ENCODE measurements at places on chromosomes 12 and 14.

GRCh38 chr12:119308708-119309456 lies 25.6 kb upstream of the CCDC60 start:
- H3K36me3 ChIP-seq, result no peaks in the 10 kb centered on the region
- DNase-seq, result no peak
- H3K27me3 ChIP-seq, result no peaks in the 10 kb centered on the region
- no peaks in the 10 kb centered on the region for H3K4me1 ChIP-seq
- no peak overlapping the region for H3K27ac ChIP-seq

DNA sequence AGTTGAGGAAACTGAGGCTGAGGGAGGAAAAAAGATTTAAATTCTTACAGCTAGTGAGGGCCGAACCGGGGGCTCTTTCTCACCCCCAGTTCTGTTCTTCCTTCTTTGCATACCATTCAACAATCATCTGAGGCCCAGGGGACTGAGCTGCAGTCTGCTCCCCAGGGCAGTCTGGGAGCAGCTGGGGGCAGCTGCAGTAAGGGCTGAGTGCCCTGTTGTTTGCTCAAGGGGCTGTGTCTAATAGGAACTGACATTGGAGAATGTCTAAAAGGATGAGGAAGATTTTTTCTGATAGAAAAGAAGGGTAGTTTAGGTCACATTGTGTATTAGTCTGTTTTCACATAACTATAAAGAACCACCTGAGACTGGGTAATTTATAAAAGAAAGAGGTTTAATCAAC lies 42.2 kb downstream of the SLC17A8 start:
- no peak overlapping the region for H3K4me3 ChIP-seq
- H3K27ac ChIP-seq, result no peak overlapping the region
- H3K27me3 ChIP-seq, result no peaks in the 10 kb centered on the region
- no peaks in the 10 kb centered on the region for H3K36me3 ChIP-seq

GRCh38 chr14:39247256-39247655 lies 13.5 kb downstream of the MIA2 start:
- H3K4me1 ChIP-seq, result no peaks in the 10 kb centered on the region
- H3K36me3 ChIP-seq, result no peaks in the 10 kb centered on the region
- DNase-seq, result no peak

DNA sequence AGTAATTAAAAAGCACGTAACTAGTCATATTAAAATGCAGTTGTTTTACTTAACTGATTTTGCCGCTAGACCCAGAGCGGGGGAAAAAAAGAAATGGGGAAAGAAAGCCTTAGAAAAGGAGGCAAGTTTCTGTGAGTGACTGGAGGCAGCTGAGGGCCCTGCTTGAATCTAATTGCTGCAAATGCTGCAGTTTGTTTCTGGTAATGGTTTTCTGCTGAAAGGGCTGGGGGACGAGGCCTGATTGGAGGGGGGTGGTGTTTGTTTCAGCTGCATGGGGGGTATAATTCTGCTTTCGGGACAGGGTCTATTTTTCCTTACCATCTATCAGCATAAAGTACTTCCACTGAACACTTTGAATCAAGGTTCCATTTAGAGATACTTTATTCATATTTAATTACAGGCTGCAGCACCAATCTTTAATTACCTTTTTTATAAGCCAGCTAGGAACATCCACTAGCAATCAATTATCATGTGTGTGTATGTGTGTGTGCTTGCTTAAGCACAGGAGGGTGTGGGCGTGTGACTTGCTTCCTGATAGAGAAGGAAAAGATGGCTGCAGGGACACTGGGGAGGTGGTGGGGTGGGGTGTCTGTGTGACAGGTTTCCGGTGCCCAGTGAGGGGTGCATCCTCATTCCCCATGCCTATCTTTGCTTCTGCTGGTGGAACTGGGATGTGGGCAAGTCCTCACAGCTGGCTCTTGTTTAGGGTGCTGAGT lies 83.4 kb downstream of the ADCK1 start:
- no peak overlapping the region for H3K27ac ChIP-seq
- H3K4me3 ChIP-seq, result no peak overlapping the region
- H3K36me3 ChIP-seq, result peaks cover 11% of the 10 kb centered on the region
- H3K4me1 ChIP-seq, result no peaks in the 10 kb centered on the region
- DNase-seq, result no peak

GRCh38 chr14:28744126-28744525 lies 22.5 kb upstream of the FOXG1 start:
- no peaks in the 10 kb centered on the region for H3K4me1 ChIP-seq
- no peak for DNase-seq
- H3K27me3 ChIP-seq, result no peaks in the 10 kb centered on the region
- no peak overlapping the region for H3K4me3 ChIP-seq
- H3K27ac ChIP-seq, result no peak overlapping the region

GRCh38 chr14:50910495-50911420 lies 33.5 kb downstream of the PYGL start:
- H3K4me1 ChIP-seq, result no peaks in the 10 kb centered on the region
- no peak overlapping the region for H3K27ac ChIP-seq
- no peak overlapping the region for H3K4me3 ChIP-seq
- no peak for DNase-seq
- peaks cover 96% of the 10 kb centered on the region for H3K36me3 ChIP-seq

GRCh38 chr12:109542014-109542413 lies 31.3 kb downstream of the MMAB start:
- H3K4me1 ChIP-seq, result no peaks in the 10 kb centered on the region
- DNase-seq, result no peak
- H3K36me3 ChIP-seq, result no peaks in the 10 kb centered on the region
- H3K27ac ChIP-seq, result no peak overlapping the region

DNA sequence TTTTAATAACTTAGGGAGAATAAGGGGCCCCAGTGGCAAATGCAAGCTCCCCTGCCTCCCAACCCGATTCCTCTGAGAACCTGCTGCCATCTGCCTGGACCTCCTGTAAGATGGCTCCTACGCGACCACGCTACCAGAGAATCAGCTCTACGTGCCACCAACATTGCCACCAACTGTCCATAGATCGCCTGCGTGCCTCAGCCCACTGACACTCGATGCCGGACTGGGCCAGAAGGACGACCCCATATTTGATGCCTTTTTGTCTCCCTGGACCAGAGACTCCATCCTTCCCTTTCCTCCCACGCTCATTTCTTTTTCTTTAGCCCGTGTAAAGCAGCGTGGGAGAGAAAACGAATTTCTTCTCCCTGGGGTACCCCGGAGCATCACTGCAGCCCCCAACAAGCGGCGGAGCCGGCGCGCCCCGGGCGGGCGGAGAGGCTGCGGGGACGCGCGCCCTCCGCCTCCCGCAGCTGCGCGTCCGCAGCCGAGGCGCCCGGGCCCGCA lies 565 bp upstream of the KLHL42 start:
- H3K4me3 ChIP-seq, result peak overlapping the region; percentile 89
- peak overlapping the region; percentile 92 for H3K27ac ChIP-seq
- no peaks in the 10 kb centered on the region for H3K27me3 ChIP-seq
- H3K4me1 ChIP-seq, result no peaks in the 10 kb centered on the region
- DNase-seq, result no peak
- H3K36me3 ChIP-seq, result no peaks in the 10 kb centered on the region

GRCh38 chr12:117404203-117404853 lies 42.9 kb upstream of the NOS1 start:
- H3K36me3 ChIP-seq, result no peaks in the 10 kb centered on the region
- H3K4me1 ChIP-seq, result no peaks in the 10 kb centered on the region
- H3K27me3 ChIP-seq, result no peaks in the 10 kb centered on the region
- H3K27ac ChIP-seq, result no peak overlapping the region

DNA sequence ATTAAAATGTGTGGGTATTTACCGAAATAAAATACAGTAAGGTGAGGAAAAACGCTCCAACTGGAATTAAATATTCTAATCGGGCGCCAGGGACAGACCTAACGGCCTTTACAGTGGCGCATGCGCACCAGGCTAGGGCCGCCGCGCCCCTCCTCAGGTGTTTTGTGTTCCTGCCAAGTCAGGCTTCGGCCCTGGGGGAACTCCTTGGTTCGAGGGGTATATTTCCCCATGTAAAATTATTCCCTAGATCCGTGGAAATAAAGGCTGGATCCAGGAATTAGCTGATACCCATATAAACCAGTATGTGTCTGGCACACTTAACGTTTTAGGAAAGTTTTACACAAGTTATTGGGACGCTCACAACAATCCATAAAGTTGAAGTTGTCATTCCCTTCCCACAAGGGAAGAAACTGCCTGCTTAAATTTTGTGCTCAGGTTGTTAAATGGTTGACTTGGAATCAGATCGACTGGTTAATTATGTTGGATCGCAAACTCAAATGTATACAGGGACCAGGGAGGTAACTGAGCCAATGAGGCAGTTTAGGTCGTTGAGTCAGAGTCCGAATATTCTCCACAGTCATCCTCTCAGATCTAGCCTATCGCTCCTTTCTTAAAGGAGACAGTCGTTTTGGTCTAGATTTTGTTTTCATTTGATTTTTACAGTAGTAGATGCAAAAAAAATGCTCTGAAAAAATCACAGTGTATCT lies 621 bp upstream of the ANAPC7 start:
- peak overlapping the region; percentile 84 for H3K4me3 ChIP-seq
- H3K4me1 ChIP-seq, result no peaks in the 10 kb centered on the region
- peaks cover 12% of the 10 kb centered on the region for H3K36me3 ChIP-seq
- no peak for DNase-seq
- peak overlapping the region; percentile 93 for H3K27ac ChIP-seq
- H3K27me3 ChIP-seq, result no peaks in the 10 kb centered on the region

DNA sequence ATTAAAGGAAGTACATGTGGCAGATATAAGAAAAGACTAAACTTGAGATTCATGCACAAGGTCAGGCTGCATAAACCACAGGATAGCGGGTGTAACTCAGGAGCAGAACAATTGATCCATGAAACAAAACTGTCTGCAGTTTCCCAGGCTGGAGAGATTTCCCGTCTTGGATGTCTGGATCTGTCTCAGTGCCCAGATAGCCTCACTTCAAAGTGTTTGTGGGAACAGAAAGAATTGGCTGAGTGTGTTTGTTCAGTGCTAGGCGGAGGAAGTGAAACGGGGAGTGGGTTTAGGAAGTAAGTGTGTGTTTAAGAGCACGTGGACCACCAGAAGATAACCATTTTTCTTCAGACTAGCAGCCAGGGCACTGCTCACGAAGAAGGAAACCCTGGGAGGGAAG lies 1.4 kb upstream of the RNASE10 start:
- no peak overlapping the region for H3K27ac ChIP-seq
- H3K36me3 ChIP-seq, result no peaks in the 10 kb centered on the region
- H3K27me3 ChIP-seq, result no peaks in the 10 kb centered on the region

DNA sequence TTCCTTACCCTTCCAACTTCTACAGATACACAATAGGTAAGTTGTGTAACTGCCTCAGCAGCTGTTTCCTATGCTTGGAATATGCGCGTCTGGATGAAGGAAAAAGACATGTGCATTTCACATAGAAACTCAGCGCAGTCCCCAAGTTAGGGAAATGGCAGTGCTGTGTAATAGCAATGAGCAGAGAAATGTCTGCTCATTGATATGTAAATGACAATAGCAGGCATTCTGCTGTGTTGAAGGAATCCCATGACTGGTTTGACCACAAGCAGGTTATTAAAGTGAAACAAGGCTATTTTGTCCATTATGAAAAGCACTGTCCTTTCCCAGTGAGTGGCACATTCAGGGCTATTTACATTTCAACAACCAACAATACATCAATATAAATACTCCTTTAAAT lies 106.6 kb downstream of the BTG1 start:
- DNase-seq, result no peak
- H3K4me3 ChIP-seq, result no peak overlapping the region
- no peaks in the 10 kb centered on the region for H3K27me3 ChIP-seq
- H3K27ac ChIP-seq, result no peak overlapping the region
- peaks cover 11% of the 10 kb centered on the region for H3K4me1 ChIP-seq

DNA sequence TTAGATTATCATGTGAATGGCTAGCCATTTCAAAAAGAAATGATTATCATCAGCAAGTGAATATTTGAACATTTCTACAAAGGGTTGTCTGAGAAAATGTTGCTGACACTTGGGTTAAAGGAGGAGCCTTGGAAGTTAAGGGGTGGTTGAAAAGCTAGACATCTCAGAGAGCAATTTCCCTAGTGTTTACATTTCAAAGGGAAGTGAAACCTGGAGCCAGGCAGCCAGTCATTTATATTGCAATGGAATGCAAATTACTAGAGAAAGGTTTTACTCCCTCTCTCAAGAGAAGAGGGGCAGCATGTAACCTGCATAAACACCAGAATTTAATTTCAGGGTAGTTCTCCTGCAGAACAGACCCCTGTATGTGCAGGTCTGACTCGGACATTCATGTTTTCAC lies 279.0 kb downstream of the SLC16A7 start:
- no peaks in the 10 kb centered on the region for H3K27me3 ChIP-seq
- H3K4me1 ChIP-seq, result no peaks in the 10 kb centered on the region
- H3K27ac ChIP-seq, result no peak overlapping the region
- DNase-seq, result no peak
- no peaks in the 10 kb centered on the region for H3K36me3 ChIP-seq

DNA sequence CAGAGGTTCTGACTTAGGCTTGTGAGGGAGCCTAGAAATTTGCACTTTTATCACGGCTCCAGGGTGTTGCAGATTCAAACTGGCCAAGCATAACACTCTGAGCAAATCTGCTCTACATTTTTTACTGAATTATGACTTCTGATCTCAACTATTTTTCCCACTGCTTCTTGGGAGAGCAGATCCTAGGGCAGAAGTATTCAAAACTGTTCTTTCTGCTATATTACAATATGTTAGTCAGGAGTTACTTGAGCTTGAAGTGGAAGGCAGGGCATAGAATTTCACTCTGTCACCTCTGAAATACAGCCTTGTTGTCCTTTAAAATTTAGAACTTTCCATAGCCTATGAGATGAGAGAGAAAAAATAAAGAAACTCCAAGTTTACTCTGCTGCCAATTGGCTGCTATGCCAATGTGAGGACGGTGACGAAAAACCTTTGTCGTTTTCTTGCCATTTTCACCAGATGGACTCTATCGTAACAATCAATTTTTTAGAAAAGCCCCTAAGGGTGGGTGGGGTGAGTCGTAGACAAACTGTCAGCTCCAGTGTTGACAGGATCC lies 16.4 kb upstream of the KERA start:
- no peaks in the 10 kb centered on the region for H3K27me3 ChIP-seq
- H3K4me1 ChIP-seq, result no peaks in the 10 kb centered on the region
- H3K36me3 ChIP-seq, result no peaks in the 10 kb centered on the region
- peak overlapping the region; percentile 51 for H3K27ac ChIP-seq

- no peak overlapping the region for H3K27ac ChIP-seq
- H3K4me3 ChIP-seq, result no peak overlapping the region
- no peaks in the 10 kb centered on the region for H3K27me3 ChIP-seq
- H3K36me3 ChIP-seq, result no peaks in the 10 kb centered on the region
- DNase-seq, result no peak
- H3K4me1 ChIP-seq, result no peaks in the 10 kb centered on the region
These were observed 92.5 kb downstream of the TMCC3 start for GRCh38 chr12:94557746-94558295.
